ENCODE measurements at places on chromosomes 1 and 21.

- DNase-seq = no peak
Observed at GRCh38 chr1:2288311-2288710, 60.2 kb downstream of the SKI start.

- no peak for DNase-seq
Observed at GRCh38 chr1:11913291-11913690, 12.9 kb downstream of the KIAA2013 start.

GRCh38 chr1:147612366-147612765 is 58.0 kb downstream of the ACP6 start:
- no peak for DNase-seq

GRCh38 chr1:23673086-23673813 is 18.4 kb upstream of the RPL11 start:
- DNase-seq = no peak

DNA sequence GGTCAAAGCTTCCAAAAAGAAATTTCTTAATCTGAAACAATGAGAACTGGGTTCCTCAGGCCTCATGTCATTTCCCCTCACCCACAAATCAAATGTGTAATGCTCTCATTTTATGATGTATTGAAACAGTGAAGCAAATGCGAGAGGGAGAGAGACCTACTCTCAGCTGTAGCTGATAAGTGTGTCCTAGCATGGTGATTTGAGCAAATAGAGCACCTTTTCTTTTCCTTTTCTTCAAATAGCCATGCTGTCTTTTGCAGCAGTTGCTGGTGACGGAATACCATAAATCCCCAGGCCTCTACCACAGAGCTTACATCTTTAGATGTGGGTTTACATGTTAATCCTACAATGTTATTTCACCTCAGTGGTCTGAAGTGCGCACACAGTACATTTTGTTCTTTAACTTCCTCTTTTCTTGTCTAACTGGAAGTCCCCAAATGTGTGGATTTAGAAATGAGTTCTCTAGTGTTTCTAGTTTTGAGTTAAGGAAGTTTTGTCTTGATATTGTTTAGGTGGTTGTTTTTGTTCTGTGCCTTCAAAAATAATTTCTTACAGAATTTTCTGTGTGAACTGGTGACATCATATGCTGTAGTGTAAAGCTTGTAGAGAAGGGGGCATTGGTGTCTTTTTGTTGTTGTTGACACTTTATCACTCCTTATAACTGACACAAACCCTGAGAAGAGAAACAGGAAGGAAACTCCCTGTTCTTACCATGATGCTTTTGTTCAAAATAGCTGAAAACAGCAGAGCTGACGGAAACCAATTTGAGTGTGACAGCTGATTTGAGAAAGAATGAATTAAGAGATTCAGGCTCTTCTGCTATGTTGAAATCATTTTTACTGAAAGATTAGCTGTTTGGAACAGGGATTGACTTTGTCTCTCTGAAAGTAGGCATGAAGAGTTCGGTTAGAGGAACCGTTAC is 12.2 kb downstream of the SMAP2 start:
- peak; percentile 39 for DNase-seq

DNA sequence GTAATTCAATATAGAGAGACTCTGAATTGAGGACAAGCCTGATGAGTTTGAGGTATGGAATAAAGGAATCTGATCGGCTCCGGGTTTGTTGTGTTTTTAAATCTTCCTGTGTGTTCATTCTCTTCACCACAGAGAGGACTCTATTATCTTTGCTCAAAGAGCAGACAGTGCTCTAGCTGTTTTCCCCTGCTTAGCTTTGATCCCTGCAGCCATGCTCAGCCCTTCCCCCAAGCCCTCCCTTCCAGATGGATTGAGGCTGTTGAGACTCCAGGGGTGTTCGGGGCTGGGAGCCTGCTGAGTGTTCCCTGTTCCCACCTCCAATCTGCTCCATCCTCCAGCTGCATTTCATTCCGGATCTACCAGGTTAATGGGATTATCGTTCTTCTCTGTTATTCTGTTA is 74.2 kb upstream of the CXADR start:
- DNase-seq = no peak

GRCh38 chr1:240495601-240496000 is 116.4 kb downstream of the GREM2 start:
- DNase-seq = no peak

- no peak for DNase-seq
Observed at GRCh38 chr1:67126111-67126746, 8.5 kb downstream of the C1orf141 start.

- DNase-seq = no peak
Observed at GRCh38 chr1:228374711-228375577, 31.7 kb downstream of the TRIM11 start.

GRCh38 chr1:153921803-153922075 is 1.0 kb downstream of the GATAD2B start:
- no peak for DNase-seq

GRCh38 chr1:59100708-59101374 is 196.1 kb upstream of the FGGY start:
- DNase-seq = no peak

GRCh38 chr1:114081437-114082303 is 72.0 kb downstream of the SYT6 start:
- DNase-seq = no peak

- no peak for DNase-seq
Observed at GRCh38 chr1:29829448-29830344, 593.4 kb downstream of the PTPRU start.

DNA sequence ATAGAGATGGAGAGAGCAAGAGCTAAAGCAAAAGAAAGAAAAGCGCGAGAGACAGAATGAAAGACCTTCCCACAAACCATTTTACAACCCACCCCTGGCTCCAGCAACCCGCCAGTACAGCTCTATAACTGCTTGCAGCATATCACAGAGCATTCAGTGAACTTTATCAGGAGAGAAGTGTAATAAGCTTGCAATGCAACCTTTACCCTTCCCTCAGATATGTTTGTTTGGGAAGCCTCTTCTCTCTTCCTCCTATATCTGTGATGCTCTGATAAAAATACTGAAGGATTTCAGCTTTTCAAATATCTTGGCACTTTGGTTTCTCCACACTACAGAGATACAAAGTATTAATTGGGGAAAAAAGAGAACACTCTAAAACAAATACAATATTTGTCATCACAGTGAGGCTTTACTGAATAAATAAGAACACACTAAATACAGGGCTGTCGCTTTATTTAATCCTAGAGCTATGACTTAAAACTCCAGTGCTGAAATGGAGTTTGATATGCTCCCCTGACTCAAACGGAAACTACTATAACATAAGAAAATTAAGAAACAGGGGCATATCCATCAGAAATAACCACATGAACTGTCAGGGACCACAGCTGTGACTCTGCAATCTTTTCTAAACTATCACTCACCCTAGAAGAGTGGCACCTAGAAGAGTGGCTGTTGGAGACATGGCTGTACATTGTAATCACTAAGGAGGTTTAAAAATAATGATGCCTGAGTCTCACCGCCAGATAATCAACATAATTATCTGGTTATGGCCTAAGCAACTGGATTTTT is 6.7 kb downstream of the CRP start:
- no peak for DNase-seq

DNA sequence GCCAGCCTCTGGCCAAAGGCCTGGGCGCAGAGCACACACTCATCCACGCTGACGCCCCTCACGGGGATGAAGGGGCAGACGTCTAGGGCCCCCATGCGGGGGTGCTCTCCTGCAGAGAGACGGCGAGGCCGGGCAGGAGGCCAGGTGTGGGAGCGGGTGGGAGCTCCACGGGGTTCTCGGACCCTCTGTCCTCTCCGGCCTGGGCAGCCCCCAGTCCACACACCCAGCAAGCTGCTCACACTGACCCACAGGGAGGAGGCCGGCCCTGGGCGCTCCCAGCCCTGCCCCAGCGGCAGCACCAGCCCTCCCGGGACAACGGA is 2.5 kb downstream of the FTCD start:
- no peak for DNase-seq

GRCh38 chr1:32031578-32032274 is 18.1 kb downstream of the KHDRBS1 start:
- no peak for DNase-seq

- no peak for DNase-seq
Observed at GRCh38 chr21:37008724-37009123, 2.2 kb downstream of the RIPPLY3 start.

GRCh38 chr1:109759513-109760334 is 4.0 kb downstream of the EPS8L3 start:
- no peak for DNase-seq

DNA sequence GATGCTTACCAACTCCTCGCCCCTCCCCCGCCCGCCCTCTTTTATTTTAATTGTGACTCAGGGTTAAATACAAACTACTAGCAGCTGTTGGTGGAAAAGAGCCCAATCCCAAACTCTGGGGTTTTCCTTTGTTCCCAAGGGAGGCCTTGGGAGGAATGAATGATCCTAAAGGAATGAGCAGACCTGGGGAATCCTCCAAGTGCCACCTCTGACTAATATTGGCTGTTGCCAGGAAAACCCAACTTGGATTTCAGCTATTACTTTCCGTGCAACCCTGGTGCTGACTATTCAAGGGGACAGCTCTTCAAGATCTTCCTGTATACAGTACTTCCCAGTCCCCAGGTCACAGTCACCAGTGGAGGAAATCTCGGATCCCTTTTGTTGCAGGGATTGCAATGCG is 1.3 kb upstream of the S100A10 start:
- DNase-seq = no peak

DNA sequence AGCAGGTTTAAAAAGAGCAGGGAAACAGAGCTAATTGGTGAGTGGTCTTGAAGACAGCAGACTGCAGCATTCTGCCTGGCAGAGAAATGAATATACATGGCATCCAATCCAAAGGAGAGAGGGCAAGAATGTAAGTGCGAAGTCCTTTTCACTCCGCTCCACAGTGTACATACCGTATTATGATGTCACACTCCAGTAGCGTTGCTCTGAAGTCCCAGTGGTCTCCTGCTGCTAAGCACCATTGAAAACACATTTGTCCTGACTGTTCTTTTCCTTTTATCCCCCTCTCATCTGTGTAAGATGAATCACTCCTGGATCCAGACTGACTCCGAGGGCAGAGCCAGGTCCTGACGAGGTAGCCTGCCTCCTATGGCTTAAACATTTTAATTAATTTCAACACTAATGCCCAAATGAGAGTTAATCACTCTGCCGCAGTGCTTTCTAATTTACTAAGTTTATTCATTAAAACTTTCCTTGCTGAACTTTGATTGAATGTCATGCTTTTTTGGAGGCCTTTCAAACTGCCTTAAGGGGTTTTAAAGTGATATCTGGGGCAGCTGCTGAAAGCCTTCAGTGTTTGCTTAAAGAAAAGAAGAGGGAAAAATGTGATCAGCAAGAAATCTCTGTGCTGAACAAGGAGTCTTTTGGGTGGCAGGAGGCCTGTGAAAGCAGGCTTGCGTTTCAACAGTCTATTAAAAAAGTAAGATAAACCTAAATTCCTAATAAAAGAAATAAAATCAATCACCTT is 227.2 kb downstream of the ATG4C start:
- no peak for DNase-seq

GRCh38 chr1:149940427-149940826 is 3.7 kb upstream of the MTMR11 start:
- DNase-seq = no peak

DNA sequence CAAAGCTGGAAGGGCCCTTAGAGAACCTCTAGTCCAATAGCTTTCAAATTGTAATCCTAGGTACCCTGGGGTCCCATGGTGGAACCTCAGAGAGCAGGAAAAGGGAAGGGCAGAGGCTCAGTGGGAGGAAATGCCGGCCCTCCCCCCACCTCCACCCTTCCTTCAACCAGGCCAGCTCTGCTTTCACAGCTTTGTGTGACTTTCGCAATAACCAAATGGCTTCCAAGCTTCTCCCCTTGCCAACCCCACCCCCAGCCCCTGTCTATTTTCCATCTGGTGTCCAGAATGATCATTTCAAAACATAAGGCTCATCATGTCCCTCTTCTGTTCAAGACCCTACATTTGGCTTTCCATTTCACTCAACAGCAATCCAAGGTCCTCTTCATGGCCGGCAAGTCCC is 74.4 kb downstream of the CD58 start:
- no peak for DNase-seq

DNA sequence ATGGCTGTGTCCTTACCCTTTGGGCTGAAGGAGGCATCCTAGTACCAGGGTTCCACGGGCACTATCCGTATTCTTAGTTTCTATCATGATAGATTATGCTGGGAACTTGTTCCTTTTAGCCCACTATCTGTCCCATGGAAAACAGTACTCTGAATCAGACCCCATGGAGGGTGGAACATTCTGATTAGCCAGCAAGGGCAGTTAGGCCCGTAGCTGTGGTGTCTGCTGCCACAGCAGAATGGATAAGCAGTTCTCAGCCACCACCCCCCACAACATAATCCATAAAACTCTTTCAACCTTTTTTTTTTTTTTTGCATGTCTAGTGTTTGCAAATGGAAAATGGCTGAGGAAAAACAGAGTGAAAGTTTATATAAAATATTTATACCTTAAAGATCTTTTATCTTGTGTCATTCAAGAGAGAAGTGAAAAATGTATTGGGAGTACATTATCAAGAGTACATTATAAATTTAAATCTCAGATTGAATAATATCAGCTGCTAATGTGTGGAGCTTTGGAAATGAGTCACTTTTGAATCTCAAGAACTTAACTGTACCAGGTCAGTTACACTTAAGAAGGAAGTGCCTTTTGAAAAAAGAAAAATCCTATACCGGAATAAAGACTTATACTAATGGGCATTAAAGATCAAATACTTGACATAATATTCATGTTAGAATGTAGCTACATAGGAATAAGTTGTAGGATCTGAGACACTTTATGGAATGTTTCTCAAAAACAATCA is 80.3 kb downstream of the NFIA start:
- DNase-seq = no peak

- no peak for DNase-seq
Observed at GRCh38 chr1:217078078-217078690, 355.0 kb upstream of the ESRRG start.

DNA sequence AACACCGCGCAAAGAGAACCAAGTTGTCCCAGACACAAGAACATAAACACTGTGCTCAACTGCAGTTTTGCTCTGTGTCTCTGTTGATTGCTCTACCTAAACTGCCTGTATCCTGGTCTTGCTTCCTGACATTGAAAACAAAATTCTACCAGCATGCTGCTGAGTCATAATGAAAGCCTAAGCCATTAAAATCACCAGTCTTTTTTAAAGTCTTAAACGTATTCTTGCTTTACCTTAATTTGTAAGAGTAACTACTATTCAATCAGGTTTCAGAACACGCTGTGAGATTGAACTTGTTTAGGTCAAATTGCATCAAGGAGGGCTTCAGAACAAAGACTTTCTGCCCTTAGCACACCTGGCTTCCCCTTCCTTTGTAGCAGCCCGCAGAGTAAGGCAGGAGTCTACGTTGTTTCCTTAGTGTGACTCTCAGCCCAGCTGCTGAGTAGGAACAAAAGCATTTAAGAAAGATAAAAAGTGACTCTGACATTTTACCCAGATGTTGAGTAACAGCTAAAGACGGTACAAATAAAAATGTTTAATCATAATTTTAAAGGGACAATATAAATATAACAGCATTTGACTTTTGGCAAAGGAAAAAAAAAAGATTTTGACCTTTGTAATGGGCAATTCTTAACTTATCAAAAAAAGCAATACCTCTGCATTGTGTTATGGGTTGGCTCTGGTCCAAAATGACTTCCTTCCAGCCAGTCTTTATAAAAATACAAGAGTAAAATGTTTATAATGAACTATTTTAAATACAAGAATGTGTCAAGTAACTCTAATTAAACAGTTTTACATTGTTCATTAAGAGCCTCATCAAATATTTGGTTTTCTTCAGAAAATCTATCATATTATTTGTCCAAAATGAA is 186.9 kb upstream of the ADGRL4 start:
- no peak for DNase-seq
